ENCODE measurements at places on chromosomes 13 and 19.
A peak's percentile ranks its signal among the peaks of the same experiment; 100 is the strongest.

- no peak for DNase-seq
Measured at GRCh38 chr13:26688980-26689379, 71.6 kb downstream of the GPR12 start.

DNA sequence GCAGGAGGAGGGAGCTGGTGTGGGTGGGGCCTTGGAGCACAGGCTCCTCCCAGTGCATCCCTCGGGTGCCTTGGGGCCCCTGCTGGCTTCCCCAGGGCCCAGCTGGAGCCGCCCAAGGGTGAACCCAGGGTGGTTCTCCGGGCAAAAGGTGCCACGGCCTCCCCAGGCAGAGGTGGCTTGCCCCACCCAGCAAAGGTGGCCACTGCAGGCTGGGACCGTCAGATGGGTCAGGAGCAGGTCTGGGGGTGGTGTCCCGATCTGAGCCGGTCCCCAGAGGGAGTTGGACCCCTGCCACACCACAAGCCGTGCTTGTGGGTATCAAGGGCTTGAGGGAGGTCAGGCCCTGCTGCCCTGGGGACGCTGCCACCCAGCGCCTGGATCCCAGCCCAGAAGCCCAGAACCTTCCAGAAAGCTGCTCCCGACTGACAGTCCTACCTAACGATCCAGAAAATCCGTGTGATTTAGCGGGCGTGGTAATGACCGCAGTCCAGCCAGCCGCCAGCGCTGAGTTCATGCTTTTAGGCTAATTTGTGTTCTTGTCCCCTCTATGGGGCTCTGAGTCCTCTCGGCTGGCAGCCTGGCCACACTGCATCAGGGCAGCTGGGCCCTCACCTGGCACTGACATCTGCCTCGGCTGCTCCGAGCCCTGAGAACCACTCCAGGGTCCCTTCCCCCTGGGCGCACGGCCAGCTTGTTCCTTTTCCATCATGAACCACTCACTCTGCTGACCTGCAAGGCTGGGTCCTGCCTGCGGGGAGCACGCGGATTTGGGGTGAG is 5.0 kb upstream of the GRIN3B start:
- no peak for DNase-seq

DNA sequence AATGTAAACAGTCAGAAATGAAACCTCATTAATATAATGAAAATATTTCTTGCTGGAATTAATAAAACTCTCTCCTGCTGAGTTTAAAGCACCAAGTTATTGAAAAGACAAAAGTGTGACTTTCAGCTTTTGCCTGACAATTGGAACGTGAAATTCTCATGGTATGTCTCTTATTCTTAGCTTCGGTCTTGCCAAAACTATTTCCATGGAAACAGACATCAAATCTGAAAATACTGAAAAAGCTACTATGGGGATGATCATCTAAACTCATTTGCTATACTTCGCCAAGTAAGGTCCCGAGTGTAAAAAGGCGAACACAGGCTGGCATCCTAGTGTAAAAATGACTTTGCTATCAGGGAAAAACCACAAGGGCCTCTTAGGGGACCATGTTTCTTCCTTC is 22.8 kb downstream of the HTR2A start:
- DNase-seq, result no peak

GRCh38 chr19:2043961-2044708 is 6.9 kb downstream of the MKNK2 start:
- no peak for DNase-seq

DNA sequence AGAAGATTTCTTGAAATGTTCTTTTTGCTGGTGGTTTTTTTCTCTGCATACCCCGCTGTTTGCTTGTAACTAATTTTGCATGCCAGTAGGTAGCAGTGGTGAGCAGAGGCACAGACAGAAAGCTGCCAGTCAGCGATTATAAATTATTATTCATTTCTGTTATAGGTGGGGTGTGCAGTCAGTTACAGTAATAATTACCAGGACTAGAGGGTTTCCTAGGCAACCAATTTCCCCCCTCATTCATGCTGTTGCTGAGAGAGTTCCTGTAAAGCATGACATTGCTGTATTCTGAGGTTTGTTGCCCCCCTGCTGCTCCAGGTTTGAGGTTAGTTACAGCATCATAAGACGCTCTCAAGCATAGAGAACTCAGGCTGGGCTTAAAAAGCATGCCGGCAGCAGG is 104.5 kb downstream of the URI1 start:
- peak; percentile 7 for DNase-seq

- peak; percentile 41 for DNase-seq
Measured at GRCh38 chr13:29457299-29457698, 138.2 kb downstream of the SLC7A1 start.

- no peak for DNase-seq
Measured at GRCh38 chr19:6604906-6605305, 14.0 kb upstream of the CD70 start.

GRCh38 chr13:23620613-23621315 is 50.6 kb downstream of the TNFRSF19 start:
- DNase-seq, result no peak

- DNase-seq, result no peak
Measured at GRCh38 chr13:24888291-24888931, 124.4 kb downstream of the RNF17 start.

- no peak for DNase-seq
Measured at GRCh38 chr19:16859626-16860025, 29.2 kb upstream of the F2RL3 start.

- no peak for DNase-seq
Measured at GRCh38 chr13:50140153-50140552, 124.9 kb downstream of the KCNRG start.

GRCh38 chr19:40155749-40156265 is 35.4 kb upstream of the MAP3K10 start:
- DNase-seq, result peak; percentile 67

DNA sequence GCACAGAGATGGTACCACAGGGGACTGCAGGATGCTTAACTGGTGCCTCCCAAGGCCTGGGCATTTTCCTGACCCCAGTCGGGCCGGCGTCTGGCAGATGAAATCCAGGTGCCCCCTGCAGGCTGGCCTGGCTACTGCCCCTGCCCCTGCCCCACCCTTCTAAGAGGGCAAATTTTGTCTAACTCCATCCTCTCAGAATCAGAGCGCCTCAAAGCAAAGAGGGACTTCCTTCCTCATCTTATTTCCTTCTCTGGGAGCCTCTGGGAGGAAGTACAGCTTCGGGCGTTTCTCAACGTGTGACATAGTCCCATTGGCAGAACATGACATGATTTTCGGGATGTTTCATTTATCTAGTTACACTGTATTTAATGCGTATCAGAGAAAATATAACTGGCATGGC is 2.7 kb downstream of the PRKACA start:
- DNase-seq, result peak; percentile 93

DNA sequence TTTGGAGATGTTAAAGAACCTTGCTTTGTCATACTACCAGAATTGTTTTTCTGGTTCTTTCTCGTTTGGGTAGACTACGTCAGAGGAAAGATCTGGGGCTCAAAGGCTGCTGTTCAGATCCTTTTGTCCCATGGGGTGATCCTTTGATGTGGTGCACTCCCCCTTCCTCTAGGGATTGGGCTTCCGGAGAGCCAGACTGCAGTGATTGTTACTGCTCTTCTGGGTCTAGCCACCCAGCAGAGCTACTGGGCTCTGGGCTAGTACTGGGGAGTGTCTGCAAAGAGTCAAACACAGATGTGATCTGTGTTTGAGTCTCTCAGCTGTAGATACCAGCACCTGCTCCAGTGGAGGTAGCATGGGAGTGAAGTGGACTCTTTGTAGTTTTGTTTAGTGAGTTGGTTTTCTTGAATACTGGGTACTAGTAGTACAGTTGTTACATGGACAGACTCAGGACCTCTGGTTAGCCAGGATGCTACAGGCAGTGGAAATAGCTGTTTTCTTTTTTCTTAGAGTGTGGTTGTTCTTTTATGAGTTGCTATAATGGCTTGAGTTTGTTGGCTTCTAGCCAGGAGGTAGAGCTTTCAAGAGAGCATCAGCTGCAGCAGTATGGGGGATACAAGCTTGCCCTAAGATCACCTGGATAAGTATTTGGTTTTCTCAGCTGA is 34.4 kb downstream of the DNAJC15 start:
- peak; percentile 36 for DNase-seq

DNA sequence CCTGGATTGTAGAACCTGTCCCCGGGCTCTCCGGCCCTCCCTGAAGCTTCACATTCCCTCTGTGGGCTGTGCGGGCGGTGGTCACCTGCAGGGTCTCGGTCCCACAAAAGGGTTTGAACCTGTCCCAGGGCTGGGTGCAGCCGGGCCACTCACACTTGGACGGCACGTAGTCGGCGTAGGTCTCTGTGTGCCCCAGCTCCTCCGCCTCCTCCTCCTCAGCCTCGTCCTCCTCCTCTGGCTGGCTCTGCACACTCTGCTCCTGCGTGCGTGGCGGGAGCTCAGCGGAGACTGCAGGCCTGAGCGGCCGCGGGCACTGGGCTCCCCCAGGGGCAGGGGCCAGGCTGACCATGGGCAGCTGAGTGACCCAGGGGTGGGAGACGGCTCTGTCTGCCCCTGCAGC is 19.6 kb downstream of the GPX4 start:
- no peak for DNase-seq

DNA sequence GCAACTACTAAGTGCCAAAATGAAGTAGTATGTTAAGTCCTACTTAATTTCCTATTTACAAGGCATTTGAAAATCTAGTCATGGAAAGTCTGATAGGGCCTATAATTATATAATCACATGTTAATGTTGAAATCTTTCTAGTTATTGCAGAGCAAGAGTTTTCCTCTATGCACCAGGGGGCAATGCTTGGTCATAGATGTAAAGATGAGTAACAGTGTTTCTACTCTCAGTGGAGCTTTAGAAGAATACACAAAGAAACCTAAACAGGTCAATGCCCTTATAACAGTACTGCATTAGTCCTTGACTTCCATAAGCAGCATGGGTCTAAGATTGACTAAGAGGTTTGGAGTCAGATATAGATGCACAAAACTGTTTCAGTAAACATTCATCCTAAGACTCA is 218.7 kb downstream of the KCTD12 start:
- DNase-seq, result peak; percentile 69

DNA sequence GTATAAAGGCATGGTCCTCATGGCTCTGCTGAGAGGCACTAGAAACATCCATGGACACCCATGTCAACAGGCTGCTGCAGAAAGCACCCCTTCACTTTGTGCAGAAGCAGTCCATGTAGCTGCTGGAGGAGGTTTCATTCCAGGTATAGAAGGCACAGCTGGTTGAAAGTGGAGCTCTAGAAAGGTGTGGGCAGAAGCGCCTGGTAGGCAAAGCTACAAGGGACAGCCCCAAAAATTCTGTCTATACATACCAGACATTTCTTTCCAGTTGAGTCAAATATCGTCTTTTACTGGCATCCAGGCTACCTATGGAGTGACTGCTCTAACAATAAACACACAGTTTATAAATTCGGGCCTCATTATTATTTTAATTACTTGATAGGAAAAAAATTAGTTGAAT is 129.3 kb downstream of the ENOX1 start:
- DNase-seq, result no peak

DNA sequence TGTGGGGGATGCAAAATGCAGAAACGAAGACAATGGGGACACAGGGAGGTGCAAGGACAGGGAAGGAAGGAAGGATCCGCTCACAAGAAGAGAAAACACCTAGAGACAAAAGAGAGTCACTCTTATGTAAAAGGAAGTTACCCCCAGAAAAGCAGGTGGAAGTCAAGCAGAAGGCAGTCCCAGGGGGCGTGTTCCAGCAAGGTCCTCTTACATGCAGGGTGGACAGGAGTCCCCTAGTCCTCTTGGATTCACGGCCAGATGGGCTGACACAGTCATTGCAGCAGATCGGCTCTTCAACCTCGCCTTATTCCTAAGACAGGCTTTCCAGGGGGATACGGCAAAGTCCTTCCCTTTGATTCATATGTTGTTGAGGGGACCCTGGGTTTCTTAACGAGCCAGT is 83.9 kb upstream of the SPATA13 start:
- no peak for DNase-seq

- DNase-seq, result no peak
Measured at GRCh38 chr13:73077865-73078264, 19.1 kb downstream of the KLF5 start.

DNA sequence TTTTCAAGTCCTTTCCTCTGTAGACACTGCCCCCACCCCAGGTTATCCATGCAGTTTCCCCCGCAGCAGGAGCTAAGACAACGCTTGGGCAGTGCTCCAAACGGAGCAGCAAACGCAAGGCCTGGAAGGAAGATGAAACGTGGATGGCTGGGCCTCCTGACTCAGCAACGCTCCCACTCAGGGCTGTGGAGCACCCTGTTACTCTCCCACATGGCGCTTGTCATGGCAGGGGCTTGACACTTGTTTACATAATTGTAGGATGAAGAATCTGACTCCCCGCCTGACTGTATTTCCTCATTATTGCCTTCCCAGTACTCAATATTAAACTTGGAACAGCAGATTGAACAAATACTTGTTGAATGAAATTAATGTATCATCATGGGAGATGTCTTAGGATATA is 799 bp upstream of the C1QTNF9B start:
- DNase-seq, result no peak

GRCh38 chr19:10784257-10784656 is 51.8 kb downstream of the TMED1 start:
- DNase-seq, result no peak

DNA sequence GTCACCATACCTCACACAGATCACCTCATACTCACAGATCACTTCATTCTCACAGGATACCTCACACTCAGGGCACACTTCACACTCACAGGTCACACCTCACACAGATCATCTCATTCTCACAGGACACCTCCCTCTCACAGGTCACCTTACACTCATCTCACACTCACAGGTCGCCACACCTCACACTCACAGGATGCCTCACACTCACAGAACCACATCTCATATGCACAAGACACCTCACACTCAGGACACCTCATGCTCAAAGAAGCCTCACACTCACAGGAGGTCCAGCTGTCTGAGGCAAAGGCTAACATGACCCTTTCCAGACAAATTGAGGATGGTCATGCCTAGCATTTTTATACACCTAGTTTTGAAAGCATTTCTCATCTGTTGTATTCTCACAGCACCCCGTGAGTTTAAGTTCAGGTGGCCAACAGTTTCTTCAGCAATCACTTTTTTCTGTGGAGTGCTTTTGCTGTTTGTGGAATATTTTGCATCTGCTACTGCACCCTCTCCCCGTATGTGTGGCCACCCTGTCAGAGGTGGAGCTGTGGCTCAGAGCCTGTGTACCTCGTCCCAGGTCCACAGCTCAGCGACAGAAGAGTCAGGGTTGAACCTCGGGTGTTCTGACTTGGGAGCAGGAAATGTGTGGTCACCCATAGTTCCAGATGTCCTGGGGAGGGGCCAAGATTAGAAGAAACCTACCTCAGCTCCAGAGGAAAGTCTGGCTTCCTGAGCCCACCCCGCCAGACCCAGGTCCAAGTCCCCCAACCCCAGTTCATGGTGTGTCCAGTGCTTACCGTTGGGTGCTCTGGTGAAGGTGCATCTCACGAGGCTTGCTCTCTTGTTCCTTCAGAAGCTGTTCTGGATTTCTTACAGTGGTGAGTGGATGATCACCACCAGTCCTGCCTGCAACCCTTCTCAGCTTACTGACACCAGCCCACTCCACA is 7.6 kb downstream of the F7 start:
- no peak for DNase-seq

DNA sequence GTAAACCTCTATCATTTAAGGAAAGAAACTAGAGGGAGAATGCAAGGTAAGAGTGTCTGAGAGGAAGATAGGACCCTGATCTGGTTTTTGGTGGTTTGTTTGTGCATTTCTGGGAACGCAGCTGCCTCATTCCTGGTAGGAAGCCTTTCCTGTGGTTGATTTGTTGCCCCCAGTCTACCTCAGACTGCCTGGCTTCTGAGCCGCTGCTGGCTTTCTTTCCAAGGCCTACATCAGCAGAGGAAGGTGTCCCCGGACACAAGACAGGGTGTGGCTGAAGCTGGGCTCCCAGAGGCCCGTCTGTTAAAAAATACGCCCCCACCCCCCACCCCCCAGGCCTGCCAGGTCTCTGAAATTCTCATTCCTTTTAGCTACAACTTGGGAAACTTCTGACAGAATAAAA is 42.6 kb downstream of the C13orf42 start:
- no peak for DNase-seq

All from OCI-M1 (cell line).